ENCODE measurements at places on chromosomes 7 and 10.
A peak's percentile ranks its signal among the peaks of the same experiment; 100 is the strongest.

GRCh38 chr10:70814126-70814525, 1.6 kb upstream of the SGPL1 start:
- no peak for DNase-seq

- no peak for DNase-seq
These were observed 600.4 kb downstream of the KCNMA1 start for GRCh38 chr10:77036993-77037734.

DNA sequence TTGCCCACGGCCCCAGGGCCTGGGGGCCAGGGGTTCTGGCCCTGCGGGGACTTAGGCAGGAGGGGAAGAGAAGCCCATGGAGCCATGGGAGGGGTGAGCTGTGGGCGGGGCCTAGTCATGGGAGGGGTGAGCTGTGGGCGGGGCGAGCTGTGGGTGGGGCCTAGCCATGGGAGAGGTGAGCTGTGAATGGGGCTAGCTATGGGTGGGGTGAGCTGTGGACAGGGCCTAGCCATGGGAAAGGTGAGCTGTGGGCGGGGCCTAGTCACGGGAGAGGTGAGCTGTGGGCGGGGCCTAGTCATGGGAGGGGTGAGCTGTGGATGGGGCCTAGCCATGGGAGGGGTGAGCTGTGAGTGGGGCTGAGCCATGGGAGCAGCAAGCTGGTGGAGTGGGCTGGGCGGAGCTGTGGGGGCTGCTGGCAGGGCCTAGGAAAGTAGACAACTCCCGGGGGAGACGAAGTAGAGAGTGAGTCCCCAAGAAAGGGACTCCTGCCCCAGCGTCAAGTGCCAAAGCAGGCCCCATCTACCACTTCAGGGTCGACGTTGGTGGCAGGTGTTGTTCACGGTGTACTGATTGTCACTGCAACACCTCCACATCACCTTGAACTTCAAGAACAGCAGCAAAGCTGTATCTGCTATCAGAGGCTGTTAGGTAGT, 19.2 kb upstream of the TTYH3 start:
- peak; percentile 10 for DNase-seq

DNA sequence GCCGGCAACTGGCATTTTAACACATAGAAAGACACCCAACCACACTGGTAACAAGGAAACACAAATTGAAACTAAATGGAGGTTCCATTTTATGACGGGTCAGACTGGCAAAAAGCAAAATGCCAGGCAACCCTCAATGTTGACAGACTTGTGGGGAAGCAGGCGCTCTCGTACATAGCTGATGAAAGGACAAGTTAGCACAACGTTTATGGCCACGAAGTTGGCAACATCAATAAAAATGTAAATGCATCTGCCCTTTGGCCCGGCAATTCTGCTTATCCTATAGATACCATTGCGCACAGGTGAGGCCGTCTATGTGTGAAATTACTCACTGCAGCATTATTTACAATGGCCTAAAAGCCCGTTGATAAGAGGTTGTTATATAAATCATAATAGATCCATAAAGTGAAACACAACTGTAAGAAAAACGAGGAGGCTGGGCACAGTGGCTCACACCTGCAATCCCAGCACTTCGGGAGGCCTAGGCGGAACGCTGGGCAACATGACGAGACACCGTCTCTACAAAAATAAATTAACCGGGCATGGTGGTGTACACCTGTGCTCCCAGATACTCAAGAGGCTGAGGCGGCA, 39.8 kb downstream of the FOXL3 start:
- no peak for DNase-seq

DNA sequence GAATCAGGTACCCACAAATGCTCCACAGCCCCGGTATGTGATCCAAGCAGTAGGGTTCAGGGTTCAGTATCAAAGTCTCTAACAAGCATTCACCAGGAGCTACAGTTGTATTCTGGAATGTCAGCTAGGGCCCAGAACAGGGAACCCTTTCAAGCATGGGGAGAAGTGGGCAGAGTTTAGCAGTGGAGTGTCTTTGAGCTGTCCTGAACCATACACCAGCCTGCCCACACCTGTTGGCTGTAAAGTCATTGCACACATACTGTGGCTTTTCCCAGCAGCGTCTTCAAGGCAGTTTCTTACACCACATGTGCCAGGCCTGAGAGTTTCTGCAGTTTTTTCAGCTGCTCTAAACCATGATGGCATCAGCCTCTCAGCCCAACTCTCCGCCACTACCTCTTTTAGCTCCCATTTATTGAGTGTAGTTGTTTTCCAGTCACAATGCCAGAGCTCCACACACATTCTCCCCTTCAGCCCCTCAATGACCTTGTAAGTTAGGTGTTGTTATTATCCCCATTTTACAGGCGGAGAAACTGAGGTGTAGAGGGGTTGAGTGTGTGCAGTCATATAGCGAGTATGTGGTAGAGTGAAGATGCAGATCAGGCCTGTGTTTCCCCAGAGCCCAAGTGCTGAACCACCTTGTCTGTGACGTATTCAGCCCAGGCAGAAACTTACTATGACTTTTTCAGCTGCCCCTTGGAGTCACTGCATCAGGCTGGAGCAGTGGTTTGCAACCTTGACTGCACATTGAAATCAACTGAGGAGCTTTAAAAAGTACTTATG, 83.1 kb downstream of the CHN2 start:
- no peak for DNase-seq

- DNase-seq: no peak
These were observed 424.4 kb downstream of the SDK1 start for GRCh38 chr7:3725155-3726059.

GRCh38 chr7:136555933-136556332, 312.5 kb upstream of the CHRM2 start:
- no peak for DNase-seq

DNA sequence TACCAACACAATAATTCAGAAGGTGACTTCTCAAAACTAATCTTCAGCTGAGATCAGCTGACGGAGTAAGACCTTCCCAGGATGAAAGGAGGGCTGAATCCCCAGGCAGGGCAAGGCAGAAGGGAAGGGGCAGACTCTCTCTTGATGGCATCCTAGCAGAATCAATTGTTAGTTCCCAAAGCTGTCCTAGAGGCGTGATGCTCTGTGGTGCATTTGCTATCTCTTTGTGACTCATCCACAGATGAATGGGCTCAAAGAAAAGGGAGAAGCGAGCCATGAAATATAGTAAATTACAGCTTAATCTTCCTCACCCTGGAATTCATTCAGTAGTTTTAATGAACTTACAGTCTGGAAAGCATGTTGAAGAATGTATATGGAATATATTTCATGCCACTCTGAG, 37.2 kb downstream of the PDE1C start:
- no peak for DNase-seq

GRCh38 chr7:84735011-84735410, 451.8 kb downstream of the SEMA3D start:
- no peak for DNase-seq

DNA sequence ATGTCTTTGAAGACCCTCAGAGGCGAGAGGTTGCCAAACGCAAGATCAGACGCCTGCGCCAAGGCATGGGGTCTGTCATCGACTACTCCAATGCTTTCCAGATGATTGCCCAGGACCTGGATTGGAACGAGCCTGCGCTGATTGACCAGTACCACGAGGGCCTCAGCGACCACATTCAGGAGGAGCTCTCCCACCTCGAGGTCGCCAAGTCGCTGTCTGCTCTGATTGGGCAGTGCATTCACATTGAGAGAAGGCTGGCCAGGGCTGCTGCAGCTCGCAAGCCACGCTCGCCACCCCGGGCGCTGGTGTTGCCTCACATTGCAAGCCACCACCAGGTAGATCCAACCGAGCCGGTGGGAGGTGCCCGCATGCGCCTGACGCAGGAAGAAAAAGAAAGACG, 8.1 kb upstream of the SGCE start:
- DNase-seq: no peak

DNA sequence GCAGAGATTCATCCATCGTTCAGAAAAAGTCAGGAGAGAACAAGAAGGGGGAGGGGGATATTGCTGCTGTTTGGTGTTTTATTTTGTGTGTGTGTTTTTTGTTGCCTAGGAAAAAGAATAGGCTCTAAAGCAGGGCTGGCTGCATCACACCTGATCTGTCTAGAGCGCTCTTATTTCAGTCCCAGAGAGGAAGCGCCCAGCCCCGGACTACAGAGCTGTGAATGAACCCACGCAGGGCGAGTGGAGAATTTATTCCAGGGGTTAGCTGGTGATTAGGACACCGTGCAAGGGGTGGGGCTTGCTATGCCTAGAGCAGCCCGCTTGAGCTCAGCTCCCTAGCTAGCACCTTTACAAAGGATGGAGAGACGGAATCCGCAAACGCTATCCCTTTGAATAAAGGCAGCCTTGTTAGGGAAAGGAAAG, 621 bp upstream of the FAM13C start:
- no peak for DNase-seq

DNA sequence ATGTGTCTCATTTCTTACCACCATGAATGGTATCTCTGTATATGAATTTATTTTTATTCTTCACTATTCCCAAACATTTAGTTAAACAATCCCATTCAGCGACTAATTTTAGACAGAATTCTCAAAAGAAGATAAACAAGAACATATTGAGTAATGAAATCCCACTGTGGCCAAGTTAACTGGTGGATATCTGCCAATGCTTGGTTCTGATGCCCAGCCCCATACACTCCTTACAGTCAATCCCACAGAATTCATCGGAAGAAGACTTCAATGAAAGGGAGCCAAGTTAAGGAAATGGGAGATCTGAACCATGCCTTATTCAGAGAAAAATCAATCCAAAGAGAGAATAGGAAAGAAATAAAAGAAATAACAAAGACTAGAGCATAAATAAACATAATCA, 518.0 kb downstream of the XPNPEP1 start:
- no peak for DNase-seq

GRCh38 chr7:26549281-26549944, 257.8 kb downstream of the SNX10 start:
- DNase-seq: no peak

- DNase-seq: no peak
These were observed 190.8 kb downstream of the GATA3 start for GRCh38 chr10:8245131-8245813.

Data from hematopoietic multipotent progenitor cell treated with erythropoietin and hydrocortisone succinate and interleukin-3 and kit ligand, for 17 days (in vitro differentiated cells).